ENCODE measurements at places on chromosomes 7 and 10.

- DNase-seq: no peak
Observed at GRCh38 chr7:116236020-116236630, 25.8 kb downstream of the TES start.

- no peak for DNase-seq
Observed at GRCh38 chr7:96991546-96992191, 13.7 kb upstream of the DLX6 start.

DNA sequence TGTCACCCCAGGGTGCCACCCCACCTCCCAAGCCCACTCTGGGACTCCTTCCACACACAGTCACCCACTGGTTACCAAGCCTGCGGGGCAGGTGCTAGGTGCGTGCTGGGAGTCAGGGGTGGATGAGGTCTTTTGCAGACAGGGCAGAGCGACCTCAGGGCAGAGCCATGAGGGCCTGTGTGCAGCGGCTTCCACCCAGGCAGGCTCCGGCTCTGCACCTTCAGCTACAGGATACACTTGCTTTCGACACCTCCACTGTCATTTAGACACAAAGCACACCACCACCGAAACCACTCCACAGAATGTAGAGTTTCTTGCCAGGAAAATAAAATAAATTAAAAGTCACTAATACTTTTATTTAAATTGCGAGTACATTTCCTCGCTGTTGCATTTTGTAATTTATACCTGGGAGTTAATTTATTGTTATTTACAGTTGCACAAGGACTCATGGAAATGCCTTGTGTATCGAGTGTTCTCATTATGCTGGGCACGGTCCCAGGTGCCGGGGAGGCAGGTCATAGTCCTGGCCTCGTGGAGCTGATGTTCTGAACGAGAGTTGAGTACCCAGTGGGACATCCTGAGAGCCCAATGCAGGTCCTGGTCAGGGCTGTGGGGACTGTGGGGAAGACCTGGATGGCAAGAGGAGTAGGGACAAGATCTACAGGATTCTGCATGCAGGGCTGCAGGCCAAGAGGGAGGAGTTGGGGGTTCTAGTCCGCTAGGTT lies 127.8 kb downstream of the CUX1 start:
- DNase-seq: no peak

DNA sequence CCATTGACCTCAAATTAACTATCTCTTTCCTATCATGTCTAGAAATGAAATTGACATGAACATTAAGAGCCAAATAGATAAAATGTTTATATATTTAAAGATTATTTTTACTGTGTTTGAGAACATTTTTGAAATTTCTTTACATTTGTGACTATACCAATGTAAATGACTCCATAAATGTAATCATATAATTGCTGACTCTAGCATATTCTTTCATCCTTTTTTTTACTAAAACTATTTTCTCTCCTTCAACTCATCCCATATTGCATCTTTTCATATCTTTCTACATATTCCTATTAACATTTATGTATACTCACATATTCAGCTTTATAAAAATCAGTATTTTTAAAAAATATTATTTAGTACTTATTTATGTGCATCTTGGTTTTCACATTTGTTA lies 16.9 kb downstream of the TMEM106B start:
- DNase-seq: no peak

DNA sequence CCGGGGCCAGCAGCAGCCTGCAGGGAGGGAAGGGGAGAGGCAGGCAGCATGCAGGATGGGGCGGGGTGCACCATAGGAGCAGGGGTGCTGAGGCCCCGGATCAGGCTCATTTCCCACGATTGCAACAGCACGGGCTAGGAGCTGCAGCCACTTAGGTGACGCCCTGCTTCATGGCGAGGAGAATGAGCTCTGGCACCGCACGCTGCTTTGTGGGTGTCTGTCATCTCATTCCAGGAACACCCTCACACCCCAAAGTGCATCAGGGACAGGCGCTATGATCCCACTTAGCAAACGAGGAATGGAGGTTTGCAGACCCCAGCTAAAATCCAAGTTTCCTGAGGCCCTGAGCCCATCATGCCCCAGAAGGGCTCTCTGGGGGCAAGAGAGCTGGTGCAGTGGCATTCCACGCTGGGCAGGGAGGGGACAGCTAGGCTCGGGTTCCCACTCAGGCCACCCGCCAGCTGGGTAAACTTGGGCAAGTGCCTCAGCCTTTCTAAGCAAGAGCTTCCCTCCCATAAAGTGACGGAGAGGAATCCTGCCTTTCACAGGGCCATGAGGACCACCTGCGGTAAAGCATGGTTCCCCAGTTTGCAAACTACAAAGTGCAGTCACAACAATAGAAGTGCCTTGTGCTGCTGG lies 9.3 kb downstream of the KCNH2 start:
- no peak for DNase-seq

DNA sequence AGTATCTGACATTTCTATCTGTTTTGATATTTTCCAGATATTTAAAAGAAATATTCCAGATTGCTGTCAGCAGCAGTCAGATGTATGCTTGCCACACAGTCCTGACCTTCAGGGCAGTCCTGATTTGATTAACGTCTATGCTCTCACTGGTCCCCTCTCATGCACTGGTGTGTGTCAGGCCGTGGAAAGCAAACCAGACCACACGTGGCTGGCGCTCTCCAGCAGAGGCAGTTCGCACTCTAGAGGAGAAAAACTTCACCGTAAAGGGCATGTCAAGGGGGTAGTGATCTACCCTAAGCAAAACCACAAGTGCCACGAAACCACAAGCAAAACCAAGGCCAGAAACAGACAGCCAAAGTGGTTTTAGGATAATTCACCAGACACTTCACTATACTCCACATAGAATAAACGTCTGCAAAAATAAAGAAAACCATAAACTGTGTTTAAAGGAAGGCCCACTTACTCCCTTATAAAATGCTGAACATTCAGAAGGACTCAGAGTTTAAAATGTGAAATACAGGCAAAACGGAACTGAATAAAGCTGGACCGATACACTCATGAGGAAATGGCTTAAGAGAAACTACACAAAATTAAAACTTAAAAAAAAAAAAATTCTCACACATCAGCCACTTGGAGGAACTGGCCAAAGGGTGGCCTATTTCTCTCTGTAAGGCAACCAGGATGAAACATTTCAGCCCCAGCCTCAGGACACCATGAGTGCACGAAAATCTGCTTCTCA lies 26.4 kb downstream of the PARP12 start:
- no peak for DNase-seq

- DNase-seq: no peak
Observed at GRCh38 chr7:150429699-150430098, 20.7 kb upstream of the GIMAP8 start.

DNA sequence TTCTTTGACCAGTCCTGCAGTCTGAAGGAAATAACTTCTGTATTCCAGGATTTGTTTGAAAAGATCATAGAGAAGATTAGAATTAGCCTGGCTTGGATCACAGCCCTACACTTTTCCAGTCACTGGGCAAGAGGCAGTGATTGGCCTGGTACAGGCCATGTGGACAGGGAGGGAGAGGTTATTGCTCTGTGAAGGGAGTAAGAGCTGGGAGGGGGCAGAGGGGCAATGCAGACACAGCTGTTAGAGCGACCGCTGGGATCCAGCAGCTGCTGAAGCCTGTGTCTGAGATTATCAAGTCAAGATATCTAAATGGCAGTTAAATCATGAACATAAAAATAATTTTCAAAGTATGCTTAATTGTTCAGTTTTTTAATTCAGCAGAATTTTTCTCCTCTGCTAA lies 257.3 kb downstream of the SDK1 start:
- DNase-seq: no peak

DNA sequence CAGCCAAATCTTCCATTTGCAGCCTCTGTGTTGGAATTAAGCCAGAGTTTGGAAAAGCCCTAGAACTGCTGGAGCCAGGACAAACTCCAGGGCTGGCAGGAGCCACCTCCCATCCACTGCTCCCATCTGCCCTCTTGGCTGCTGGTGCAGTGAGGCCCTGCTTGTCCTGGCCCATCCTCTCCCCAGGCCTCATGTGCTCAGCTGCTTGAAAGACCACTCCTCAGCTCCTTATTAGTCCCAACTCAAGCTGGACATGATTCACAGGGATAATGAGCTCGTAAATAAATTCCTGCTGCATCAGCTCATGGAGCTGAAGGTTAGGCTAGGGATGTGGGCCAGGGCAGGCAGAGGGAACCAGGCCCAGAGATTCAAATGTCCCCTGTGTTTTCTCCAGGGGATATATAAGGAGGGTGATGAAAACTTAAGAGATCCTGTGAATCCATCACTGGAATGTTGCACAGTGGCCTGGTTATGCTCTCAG lies 282.8 kb downstream of the RPS24 start:
- no peak for DNase-seq

GRCh38 chr10:58951746-58952145 lies 224.7 kb upstream of the PHYHIPL start:
- no peak for DNase-seq

GRCh38 chr10:119190353-119190752 lies 11.7 kb upstream of the PRDX3 start:
- no peak for DNase-seq

GRCh38 chr7:149071641-149072437 lies 18.7 kb downstream of the ZNF786 start:
- DNase-seq: no peak

GRCh38 chr10:77553966-77554365 lies 83.6 kb downstream of the KCNMA1 start:
- no peak for DNase-seq

DNA sequence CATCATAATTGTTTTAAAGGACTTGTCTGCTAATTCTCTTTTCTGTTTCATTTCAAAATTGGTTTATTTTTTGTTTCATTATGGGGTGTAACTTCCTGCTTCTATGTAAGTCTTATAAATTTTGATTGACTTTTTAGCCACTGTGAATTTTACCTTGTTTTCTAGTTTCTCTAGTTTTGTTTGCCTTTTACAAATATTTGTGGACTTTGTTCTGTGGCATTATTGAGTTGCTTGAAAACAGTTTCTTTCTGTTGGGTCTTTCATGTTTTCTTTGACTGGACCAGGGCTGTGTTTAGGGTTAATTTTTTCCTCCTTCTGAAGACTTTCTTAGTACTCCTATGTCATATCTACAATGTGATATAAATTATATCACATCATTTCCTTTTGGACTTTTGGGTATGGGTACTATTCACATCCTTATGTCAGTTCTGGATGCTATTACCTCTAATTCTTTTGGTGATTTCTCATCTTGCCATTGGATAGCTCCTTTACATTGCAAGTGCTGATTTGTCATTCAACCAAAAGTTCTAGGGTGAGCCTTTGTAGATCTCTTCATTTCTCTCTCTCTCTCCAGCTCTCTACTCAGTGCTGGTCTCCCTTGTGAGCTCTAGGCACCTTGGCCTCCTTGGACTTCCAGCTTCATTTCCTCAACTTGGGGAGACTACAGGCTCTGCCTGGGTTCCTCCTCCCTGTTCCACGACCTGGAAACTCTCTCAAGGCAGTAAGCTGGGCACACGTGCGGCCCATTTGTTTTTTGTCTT lies 36.9 kb downstream of the MLLT10 start:
- DNase-seq: no peak

DNA sequence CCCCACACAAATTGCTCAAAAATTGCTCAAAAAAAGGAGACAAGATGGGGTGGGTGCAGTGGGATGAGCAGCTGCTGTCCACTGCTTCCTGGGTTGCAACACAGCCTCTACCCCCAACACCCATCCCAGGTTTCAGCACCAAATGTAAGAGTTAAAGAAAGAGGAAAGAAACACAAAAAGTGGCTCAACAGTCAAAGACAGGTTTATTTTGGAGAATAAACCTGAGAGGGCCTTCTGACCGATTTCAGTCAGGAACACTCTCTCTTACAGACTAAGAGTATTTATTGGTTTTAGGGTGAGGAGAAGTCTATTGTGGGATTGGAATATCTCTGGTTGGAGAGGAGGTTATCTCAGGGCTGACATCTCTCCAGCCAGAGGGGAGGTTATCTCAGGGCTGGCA lies 28.4 kb downstream of the OR13A1 start:
- DNase-seq: no peak

GRCh38 chr7:4297165-4297917 lies 384.8 kb upstream of the FOXK1 start:
- DNase-seq: no peak

GRCh38 chr10:28503114-28503513 lies 29.8 kb upstream of the WAC start:
- DNase-seq: no peak

DNA sequence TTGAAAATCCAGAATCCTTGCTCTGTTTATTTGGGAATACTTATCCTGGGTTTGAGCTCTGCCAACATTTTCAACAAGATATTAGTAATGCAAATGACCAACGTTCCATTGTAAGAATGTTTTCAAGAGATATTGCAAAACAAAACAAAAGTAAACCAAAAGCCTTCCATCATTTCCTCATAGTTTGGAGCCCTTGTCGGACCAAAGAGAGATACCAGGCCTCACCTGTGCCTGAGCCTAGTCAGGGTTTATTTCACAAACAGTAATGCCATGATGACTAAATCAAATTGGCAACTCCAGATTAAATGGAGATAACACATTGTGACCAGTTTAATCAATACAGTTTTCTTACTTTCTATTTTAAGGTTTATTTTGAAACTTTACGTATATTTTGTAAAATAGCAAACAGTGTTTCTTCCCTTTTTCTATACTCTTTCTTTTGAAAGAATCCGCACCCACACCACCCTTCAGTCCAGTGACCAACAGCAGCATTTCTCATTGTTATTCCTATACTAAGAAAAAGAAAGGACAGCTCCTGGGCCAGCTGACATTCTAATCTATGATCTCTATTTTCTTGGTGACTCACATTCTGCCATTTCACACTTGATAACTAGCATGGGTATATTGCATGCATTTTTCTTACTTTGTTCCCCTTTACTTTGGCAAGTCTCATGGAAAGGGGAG lies 168.5 kb upstream of the MEOX2 start:
- DNase-seq: no peak

- DNase-seq: no peak
Observed at GRCh38 chr7:110157631-110158362, 933.1 kb upstream of the LRRN3 start.

DNA sequence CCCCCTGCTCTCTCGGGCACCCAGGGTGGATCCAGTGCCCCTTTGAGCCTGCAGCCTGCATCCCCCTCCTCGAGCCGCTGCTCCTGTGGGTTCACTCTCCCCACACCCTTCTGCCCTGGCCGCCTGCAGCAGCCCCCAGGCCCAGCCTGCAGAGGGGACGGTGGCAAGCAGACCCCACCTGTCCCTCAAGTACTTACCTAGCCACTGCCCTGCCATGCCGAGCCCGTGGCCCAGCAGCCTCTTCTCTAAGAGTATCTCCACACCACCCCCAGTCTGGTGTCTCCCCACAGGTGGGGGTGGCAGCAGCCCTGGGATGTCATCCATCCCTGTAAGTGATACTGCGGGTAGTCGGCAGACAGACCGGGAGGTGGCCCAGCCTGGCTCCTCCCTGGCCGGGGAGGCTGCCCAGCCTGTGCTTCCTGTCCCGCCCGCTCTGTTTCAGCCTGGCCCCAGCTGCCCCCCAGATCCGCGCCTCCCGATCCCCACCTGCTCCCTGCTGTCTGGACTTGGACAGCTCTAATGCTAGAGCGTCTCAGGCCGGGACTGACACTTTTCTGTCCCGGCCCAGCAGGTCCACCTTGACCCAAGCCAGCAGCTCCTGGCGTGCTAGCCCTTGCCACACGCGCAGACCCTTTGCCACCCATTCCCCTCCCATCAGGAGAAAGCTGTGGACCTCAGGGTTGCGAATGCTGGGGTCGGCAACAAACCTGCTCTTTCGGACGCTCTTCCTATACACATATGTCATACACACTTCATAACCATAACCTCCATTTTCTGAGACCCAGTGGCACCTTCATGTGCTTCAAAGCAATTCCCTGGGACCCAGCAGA lies 25.0 kb downstream of the YKT6 start:
- no peak for DNase-seq

GRCh38 chr7:45568536-45569289 lies 5.5 kb upstream of the ADCY1 start:
- no peak for DNase-seq

- DNase-seq: no peak
Observed at GRCh38 chr10:2938869-2939268, 128.5 kb upstream of the PFKP start.

GRCh38 chr10:14032406-14032998 lies 298.2 kb downstream of the FRMD4A start:
- DNase-seq: no peak
